ENCODE measurements at places on chromosomes 1 and 21.

GRCh38 chr21:22965455-22966135 is 1967.4 kb downstream of the NCAM2 start:
- DNase-seq: no peak

- no peak for DNase-seq
These were observed 1.4 kb downstream of the MAGI3 start for GRCh38 chr1:113391649-113392271.

DNA sequence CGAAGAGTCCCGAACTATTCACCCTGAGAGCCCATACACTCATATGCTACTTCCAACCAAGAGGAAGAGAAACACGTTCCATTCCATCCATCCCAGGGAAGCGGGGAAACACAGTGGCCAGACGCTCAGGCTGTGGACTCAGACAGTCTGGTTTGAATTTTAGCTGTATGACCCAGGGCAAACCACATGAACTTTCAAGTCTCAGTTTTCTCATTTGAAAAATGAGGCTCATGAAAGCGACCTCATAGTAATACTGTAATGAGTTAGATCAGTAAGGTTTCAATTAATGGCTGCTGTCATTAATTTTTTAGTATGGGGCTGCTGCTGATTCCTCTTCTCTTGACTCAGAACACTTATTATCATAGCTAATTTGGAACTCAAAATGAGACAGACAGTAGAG is 1.5 kb downstream of the FCRL4 start:
- DNase-seq: no peak

GRCh38 chr1:167529829-167530474 is 11.6 kb upstream of the CD247 start:
- no peak for DNase-seq

DNA sequence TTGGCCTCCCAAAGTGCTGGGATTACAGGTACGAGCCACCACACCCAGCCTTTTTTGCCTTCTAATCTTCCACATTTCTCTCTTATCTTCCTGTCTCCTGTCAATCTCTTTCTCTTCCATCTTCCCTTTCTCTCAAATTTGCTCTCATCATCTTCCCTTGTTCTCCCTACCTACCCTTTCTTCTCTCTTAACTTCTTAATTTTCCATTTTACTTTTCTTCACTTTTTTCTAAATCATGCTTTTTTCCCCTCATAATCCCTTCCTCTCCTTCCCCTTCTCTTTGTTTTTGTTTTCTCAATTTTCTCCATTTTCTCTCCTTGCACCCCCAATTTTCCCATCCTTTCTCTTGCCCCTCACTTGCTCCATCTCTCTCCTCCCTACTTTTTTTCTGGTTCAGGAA is 545.7 kb downstream of the OMA1 start:
- no peak for DNase-seq

DNA sequence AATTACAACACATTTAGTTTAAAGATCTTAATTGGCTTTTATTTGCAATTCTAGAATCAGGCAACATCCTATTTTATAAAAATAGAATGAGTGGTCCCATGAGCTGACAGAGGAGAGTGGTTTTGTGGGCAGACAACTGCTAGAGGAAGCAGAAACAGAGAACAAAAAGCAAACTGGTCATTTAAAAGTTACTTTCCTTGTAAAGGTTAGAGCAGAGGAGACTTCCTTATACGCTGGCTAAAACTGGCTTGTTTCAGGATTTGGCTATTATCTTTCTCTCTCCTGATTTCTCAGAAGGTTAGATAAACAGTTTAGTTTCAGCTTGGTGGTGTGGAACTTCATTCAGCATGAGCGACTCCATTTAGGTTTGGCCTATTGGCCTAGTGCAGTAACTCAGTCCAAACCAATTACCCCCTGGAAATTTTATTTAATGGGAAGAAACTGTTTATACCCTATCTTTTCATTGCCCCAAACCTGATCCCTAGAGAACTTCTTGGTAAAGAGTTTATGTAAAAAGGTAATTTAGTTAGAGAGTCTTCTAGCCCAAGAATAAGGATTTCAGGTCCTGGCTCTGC is 32.2 kb upstream of the IL20 start:
- DNase-seq: no peak

- no peak for DNase-seq
These were observed 13.5 kb downstream of the COL6A1 start for GRCh38 chr21:45994759-45995685.

- no peak for DNase-seq
These were observed 106.4 kb downstream of the ZC3H11B start for GRCh38 chr1:219506473-219506899.

GRCh38 chr1:169426174-169426705 is 1.0 kb downstream of the CCDC181 start:
- DNase-seq: no peak

- no peak for DNase-seq
These were observed 41.0 kb downstream of the NFIA start for GRCh38 chr1:61123326-61123725.

DNA sequence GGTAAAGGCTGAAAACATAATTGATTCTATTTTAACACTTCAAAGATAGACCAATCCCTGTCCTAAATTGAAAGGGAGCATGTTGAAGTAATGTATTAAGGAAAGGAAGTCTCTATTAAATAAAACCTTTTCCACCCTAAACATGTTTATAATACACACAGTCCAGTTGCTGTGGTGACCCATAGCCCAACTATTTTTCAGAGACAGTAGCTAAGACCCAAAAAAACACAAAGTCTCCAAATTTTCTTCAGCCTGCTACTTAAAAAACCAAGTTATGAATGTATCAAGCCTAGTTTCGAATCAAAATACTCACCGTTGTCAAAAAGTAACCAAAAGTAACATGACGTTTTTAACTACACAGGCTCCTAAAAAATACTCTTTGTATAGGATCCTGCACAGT is 1.6 kb downstream of the ELK4 start:
- DNase-seq: no peak

- no peak for DNase-seq
These were observed 67.9 kb upstream of the ZNF648 start for GRCh38 chr1:182129398-182129797.

DNA sequence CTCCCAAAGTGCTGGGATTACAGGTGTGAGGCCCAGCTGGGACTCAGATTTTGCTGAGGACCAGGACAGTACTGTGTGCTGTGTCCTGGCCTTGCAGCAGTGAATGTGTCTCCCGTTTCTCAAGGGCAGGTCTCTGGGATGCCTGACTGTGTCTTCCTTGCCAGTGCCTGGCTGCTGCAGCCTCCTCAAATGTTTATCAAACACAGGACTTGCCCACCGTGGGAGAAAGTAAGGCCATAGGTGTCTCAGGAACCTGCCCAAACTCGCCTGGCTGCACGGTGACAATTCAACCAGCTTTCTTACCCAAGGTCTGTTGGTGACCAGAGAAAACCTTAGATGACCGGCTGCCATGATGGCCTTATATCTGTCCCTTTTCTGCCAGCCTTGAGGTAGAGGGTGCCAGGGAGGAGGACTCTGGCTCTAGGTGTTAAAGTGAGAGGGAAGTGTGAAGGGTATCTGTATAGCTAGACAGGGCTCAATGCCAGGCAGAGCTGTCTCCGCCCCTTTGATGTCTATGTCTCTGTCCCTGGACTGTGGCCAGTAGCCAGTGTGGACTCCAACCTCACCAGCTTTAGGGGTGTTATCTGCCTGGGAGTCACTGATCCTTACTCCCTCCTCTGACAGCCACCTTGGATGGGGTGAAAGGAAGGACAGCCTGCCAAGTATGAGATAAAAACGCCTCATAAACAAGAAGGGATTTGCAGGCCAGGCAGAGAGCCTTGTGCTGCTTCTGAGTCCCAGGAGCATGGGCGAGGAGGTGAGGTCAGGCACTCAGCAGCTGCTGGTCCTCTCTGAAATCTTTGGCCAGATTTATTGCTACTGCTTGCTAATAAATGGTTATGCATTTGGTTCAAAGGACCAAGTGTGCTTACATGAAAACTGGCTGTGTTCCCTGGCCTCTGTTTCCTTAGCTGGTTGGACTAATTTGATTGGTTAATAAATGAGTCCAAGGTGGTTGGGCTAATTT is 22.3 kb downstream of the IL6R start:
- no peak for DNase-seq

DNA sequence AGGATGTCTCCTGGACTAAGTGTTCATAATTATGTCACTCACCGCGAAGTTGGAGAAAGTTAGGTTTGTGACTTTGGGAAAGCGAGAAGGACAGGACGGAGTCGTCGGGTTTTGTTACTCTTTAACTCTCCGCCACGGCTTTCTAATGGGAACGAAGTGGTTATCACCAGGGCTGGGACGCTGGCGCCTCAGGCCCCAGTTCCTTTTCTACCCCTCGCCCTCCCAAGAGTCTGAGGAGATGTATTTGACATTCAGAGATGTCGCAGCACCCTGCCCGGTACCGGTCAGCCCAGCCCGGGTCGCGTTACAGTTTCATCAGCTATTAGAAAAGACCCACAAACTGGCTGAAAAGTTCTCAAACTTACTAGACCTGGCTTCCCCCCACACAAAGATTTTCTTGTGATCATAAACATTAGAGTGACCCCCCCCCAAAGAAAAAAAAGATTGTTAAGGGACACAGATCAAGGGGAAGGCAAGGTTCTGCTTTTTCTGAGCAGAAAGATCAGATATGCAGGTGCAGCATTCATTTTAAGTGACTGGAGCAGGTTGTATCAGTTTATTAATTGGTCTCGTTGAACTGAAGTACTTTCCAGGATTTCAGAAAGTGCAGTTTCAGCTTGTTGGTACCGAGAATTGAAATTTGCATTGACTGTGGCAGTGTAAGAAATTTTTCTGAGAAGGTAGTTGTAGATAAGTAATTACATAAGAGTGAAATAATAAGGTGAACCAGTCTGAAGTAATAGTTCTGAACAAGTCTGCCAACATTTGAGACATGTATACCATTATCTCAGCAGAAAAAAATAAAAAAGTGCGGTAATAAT is 859 bp upstream of the ZBTB18 start:
- DNase-seq: no peak

DNA sequence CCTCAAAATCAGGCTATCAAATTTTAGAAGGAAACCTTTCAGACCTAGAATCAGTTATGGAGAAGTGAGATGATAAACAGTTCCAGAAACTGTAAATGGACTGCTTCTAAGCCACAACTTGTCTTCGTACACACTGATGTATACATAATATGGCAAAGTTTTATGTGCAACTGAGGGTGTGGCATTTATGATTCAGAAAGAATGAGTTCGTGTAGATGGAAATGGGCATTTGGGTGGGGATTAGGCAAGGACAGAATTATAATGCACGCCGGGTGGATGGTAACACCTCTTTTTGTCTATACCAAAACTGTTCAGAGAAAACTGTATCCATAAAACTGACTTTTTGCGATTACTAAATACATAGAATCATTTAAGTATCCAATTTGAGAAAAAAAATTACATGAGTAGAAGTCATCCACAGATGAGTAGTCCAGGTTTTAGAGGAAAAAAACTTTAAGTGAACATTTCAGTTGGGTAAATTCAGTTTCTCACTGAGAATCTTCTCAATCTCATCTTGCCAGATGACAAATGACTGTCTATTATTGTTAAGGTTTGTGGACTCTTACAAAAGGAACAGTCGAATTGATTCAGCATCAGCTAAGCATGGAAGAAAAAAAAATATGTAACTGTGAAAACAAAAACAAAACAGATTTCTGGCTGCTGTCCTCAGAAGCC is 22.5 kb downstream of the ERRFI1 start:
- DNase-seq: no peak

DNA sequence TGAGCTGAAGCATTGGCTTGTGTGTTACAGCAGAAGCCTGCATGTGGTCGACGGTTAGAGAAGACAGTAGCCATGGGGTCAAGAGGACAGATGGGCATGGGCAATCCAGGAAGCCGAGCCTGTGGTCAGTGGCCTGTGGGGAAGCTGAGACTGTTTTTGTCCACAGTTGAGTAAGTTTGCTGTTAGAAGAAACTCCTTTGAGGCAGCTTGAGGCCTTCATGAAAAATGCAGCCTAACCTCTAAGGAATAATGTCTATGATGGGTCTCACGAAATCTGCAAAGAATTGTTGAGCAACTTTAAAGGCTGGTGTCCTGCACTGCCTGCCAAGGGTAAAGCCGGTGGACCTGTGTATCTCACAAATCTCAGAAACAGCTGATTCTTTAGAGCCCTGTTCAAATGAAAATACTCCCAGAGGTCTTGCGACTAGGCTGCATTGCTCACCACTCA is 322.4 kb downstream of the SETD4 start:
- no peak for DNase-seq

GRCh38 chr1:207812778-207813511 is 61.1 kb downstream of the CD46 start:
- DNase-seq: no peak

DNA sequence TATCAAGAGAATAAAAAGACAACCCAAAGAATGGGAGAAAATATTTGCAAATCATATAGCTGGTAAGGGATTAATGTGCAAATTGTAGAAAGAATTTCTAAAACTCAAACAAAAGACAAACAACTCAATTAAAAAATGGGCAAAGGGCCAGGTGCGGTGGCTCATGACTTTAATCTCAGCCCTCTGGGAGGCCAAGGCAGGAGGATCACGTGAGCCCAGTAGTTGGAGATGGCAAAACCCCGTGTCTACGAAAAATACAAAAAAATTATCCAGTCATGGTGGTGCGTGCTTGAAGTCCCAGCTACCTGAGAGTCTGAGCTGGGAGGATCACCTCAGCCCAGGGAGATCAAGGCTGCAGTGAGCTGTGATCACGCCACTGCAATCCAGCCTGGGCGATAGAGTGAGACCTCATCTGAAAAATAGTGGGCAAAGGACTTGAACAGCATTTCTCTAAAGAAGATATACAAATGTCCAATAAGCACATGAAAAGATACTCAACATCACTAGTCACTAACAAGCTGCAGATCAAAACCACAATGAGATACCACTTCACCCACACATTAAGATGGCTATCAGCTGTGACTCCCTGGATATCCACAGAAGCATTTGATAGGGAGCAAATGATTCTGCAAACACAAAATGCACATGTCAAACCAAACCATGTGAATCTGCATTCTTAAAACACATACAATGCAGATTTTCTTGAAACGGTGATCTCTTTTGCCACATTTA is 20.9 kb downstream of the SLC30A1 start:
- no peak for DNase-seq

GRCh38 chr1:197696372-197696771 is 78.9 kb downstream of the DENND1B start:
- DNase-seq: no peak

DNA sequence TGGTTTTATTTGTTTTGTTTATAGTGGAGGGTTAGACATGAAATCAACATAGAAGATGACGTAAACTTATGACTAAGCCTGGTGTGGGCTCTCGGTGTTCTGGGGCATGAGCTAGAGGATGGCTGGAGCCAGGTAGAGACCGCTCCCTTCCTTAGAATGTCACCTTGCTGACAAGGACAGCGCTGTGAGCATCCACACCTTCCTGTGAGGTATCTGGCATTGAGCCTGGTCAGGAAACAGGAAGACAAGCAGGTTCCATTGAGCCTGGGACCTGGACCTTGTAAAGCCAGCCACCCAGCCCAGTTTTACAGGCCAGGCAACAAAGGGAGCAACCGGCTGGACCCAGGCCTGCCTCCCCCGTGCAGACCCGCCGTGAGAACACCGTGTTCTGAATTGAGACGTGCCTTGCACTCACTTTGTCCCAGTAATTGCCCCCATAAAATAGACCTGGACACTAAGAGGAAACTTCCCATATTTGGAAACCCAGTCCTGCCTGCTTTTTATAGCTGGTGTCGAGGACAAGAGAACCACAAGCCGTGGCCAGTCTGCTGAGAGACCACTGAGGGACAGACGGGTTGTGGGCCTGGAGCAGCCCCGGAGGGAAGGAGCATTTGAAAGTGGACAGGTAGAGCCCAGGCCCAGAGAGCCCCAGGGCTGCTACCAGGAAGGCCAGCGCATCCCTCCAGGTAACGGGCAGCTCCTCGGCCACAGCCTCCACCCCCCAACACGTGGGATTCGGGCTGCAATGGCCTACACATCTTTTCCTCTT is 78.0 kb downstream of the PDE9A start:
- no peak for DNase-seq

All from stimulated activated CD8-positive, alpha-beta memory T cell treated with anti-CD3 and anti-CD28 coated beads, Interleukin-15, amount 100 ng/mL, for 48 hours (primary cell).